Aorta (tissue), 5 donors: ENCODE measurements at places on chromosomes 1 and 21. TPM values are rescaled to one million over a fixed set of nuclear protein-coding genes. Genes with fewer than 3 reads are reported as not detected.

The ERO1B gene
- 9.6 TPM for total RNA-seq

The SPRR2E gene
- not detected for total RNA-seq

GRCh38 chr1:55413286-55413685 is 198.1 kb upstream of the USP24 start:
- no peaks in the 10 kb centered on the region for H3K4me1 ChIP-seq
- H3K36me3 ChIP-seq = no peaks in the 10 kb centered on the region
- H3K4me3 ChIP-seq = no peak overlapping the region
- no peaks in the 10 kb centered on the region for H3K27me3 ChIP-seq
- no peak overlapping the region for H3K27ac ChIP-seq

The PBX1 gene
- 61.8 TPM for total RNA-seq

The LRRC38 gene
- not detected for total RNA-seq

DNA sequence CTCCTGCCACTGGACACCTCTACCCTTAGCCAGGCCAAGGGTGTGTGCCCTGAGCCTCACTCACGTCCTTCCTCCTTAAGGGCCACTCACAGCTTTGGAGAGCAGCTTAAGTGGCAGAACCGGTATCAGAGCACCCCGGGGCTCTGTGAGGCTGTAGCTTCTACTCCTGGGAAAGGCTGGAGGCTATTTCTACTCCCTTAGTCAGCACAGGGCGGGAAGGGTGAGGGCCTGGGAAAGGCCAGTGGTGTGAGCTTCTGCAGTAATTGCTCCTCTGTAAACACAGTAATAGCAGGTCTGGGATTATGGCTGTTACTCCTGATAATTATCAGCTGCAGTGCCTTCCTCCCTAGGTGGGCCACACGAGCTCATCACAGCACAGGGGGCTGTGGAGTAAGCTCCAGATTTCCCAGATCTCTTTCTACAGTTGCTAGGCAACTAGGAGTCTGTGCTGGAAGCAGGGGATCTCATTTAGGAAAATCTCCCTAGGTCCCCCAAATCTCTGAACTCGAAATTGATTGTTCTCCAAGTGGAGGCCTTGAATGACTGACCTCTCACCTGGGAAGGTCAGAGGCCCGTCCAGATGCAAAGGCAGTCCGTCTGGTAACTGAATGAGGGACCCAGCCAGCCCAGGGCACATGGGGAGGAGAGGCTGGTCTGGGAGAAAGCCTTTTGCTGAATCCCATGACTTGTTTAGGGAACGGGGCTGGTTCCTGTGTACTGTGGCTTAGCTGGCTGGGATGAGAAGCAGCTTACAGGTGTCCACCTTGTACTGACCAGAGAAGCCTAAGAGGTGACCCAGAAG is 29.3 kb downstream of the IER5 start:
- no peaks in the 10 kb centered on the region for H3K36me3 ChIP-seq
- H3K4me1 ChIP-seq = peaks cover 3% of the 10 kb centered on the region
- H3K4me3 ChIP-seq = no peak overlapping the region
- no peaks in the 10 kb centered on the region for H3K27me3 ChIP-seq

DNA sequence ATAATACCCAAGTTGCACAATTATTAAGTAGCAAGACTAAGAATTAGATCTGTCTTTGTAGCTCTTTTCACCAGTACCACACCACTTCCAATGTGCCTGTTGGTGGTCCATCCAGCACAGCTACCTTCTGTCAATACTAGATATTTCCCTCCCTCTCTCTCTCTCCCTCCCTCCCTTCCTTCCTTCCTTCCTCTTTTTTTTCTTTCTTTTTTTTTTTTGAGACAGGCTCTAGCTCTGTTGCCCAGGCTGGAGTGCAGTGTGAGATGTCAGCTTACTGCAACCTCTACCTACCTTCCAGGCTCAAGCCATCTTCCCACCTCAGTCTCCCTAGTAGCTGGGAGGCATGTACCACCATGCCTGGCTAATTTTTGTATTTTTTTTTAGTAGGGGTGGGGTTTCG is 21.1 kb downstream of the KPNA6 start:
- H3K4me3 ChIP-seq = no peak overlapping the region
- no peaks in the 10 kb centered on the region for H3K36me3 ChIP-seq
- H3K27me3 ChIP-seq = no peaks in the 10 kb centered on the region
- H3K4me1 ChIP-seq = peaks cover 3% of the 10 kb centered on the region

GRCh38 chr1:30335389-30335996 is 387.9 kb downstream of the MATN1 start:
- no peaks in the 10 kb centered on the region for H3K27me3 ChIP-seq
- DNase-seq = peak; percentile 37
- no peaks in the 10 kb centered on the region for H3K36me3 ChIP-seq
- H3K27ac ChIP-seq = no peak overlapping the region
- H3K4me3 ChIP-seq = no peak overlapping the region
- no peaks in the 10 kb centered on the region for H3K4me1 ChIP-seq

- H3K27me3 ChIP-seq = no peaks in the 10 kb centered on the region
- H3K27ac ChIP-seq = no peak overlapping the region
- peaks cover 5% of the 10 kb centered on the region for H3K36me3 ChIP-seq
- no peaks in the 10 kb centered on the region for H3K4me1 ChIP-seq
Observed at GRCh38 chr1:19918057-19918456, 5.4 kb downstream of the PLA2G2E start.

DNA sequence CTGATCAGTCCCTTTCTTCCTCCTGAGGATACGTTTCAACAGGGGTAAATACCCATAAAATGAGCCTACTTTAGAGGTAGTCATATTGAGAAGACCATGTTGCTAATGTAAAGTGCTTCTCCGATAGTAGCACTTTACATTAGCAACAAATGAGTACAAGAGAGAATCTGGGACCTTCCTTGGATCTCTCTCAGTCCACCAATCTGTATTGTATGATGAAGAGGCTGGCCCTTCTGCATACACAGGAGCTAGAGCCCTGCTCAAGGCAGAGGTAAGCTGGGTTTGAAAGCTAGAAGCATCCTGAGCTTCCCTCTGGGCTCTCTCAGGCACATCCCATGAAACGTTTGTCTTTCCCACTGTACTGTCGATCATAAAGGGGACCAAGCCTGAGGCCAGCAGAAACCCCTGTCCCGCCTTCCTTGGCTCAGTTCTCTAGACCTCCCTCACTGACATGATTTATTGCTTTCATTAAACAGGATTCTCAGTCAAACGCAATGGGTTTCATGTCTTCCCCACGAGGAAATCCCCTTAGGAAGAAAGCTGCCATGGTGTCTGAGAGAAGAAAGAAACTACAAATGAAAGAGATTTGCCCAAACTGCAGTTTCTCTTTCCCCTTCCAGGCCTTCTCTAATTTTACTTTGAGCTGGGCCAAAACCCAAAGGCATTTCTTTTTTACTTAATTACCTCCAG is 62.8 kb upstream of the BCAR3 start:
- H3K4me3 ChIP-seq = no peak overlapping the region
- no peak for DNase-seq
- no peaks in the 10 kb centered on the region for H3K4me1 ChIP-seq

The HCRTR1 gene
- total RNA-seq = 0.42 TPM

The AMY1B gene
- not detected for total RNA-seq

GRCh38 chr1:109250454-109251276 is 1.3 kb downstream of the CELSR2 start:
- DNase-seq = peak; percentile 69
- H3K27ac ChIP-seq = no peak overlapping the region
- no peak overlapping the region for H3K4me3 ChIP-seq

DNA sequence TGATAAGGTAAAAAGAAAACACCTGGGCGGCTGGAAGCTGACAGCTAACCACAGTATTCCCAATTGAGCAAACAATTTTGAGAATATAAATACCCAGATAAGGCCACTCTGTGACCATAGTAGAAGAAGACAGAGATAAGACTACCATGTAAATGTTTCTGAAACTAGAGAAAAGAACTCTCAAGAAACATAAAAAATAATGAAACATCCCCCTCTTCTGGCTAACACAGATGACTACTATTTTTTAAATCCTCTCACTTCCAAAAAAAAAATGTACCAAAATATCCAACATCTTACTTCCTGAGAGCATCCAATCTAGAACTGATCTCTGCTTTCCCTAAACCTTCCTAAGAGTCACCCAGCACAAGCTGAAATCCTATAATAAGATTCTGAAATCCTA is 125.9 kb downstream of the HFM1 start:
- no peak overlapping the region for H3K4me3 ChIP-seq
- no peaks in the 10 kb centered on the region for H3K27me3 ChIP-seq
- H3K36me3 ChIP-seq = no peaks in the 10 kb centered on the region

DNA sequence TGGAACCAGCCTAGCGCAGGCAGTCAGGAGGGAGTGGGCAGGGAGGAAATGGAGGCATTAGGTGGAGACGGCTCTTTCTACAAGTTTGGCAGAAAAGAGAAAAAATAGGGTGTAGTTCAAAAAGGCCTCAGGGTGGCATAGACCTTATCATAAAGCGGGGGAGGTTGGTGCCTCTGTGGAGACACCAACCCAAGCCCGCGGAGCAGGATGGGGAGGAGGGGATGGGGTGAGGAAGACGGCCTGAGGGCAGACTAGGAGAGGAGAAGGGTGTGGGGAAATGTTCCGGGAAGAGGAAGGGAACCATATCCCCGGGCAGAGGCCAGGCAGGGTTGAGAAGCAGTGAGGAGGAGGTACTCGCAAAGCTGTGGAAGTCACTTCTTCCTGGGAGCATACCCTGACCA is 17.4 kb upstream of the SHE start:
- no peak overlapping the region for H3K4me3 ChIP-seq
- no peaks in the 10 kb centered on the region for H3K27me3 ChIP-seq
- no peak for DNase-seq

- H3K36me3 ChIP-seq = no peaks in the 10 kb centered on the region
- no peaks in the 10 kb centered on the region for H3K27me3 ChIP-seq
- H3K4me1 ChIP-seq = no peaks in the 10 kb centered on the region
- H3K27ac ChIP-seq = no peak overlapping the region
- no peak for DNase-seq
Observed at GRCh38 chr1:234517110-234517802, 38.3 kb upstream of the TARBP1 start.

The CFHR1 gene
- total RNA-seq = 1.7 TPM

DNA sequence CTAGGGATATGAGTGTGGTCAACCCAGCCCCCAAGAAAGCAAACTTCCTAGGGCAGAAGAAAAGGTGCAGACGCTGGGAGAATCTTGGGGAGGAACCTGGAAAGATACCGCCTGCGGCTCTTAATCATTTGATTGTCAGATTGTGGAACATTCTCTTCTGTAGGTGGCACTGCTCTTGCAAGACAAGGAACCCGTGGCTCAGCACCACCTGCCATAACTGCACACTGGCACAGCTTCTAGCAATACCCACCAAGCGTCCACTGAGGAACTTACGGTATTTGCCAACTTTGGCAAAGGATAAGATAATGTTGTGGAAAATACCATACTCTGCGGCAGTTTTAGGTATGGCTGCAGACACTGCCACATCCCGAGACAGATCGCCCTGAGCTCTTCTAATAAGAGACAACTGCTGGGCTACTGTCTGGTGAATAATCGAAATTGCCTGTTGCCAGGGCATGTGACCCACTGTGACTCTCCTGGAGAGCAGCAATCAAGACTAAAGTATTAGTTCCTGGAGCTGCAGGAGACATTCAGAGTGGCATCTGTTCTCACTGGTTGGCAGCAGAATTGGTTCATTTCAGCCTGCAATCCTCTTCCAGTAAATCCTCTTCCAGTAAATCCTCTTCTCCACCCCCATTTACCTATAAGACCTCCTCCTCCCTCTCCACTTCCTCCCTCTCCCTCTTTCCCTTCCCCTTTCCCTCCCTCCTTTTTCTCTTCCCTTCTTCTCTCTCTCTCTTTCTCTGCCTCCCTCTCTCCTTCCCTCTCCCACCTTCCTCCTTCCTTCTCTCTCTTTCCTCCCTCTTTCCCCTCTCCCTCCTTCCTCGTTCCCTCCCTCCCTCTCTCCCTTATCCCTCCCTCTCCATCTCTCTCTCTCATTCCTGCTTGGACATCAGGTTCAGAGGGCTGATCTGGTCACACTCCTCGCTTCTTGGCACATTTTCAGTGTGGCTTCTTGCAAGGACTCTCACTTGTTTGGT is 49.7 kb upstream of the B3GALT5 start:
- DNase-seq = no peak
- no peaks in the 10 kb centered on the region for H3K36me3 ChIP-seq
- no peak overlapping the region for H3K27ac ChIP-seq
- no peak overlapping the region for H3K4me3 ChIP-seq
- no peaks in the 10 kb centered on the region for H3K27me3 ChIP-seq

- no peak overlapping the region for H3K4me3 ChIP-seq
- no peaks in the 10 kb centered on the region for H3K27me3 ChIP-seq
- no peaks in the 10 kb centered on the region for H3K4me1 ChIP-seq
- DNase-seq = no peak
- peaks cover 10% of the 10 kb centered on the region for H3K36me3 ChIP-seq
Observed at GRCh38 chr1:39317111-39317510, 112.6 kb downstream of the MACF1 start.

The GPR37L1 gene
- 0.06 TPM for total RNA-seq

The PDC gene
- not detected for total RNA-seq

The TAL1 gene
- 6.0 TPM for total RNA-seq

DNA sequence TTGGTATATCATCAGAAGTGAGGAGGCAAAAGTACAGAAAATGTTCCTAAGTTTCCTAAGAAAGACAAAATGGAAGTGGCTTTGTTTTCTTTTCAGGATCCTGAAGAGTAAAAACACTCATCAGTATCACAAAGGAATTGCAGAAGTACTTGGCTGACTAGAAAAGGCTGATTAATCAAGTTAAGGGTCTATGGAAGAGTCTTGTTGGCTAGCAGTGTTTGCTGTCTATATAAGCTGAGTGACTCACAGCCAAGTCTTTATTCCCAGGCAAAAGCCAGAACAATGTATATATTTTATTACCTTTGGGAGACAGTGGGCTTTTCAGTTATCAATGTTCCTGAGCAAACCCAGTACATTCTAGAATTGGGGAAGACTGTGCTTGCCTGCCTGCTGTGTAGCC is 777.0 kb downstream of the PLA2G4A start:
- no peak overlapping the region for H3K4me3 ChIP-seq
- H3K36me3 ChIP-seq = no peaks in the 10 kb centered on the region
- DNase-seq = no peak

The BARHL2 gene
- total RNA-seq = not detected

GRCh38 chr1:81808760-81809159 is 8.0 kb downstream of the ADGRL2 start:
- no peaks in the 10 kb centered on the region for H3K36me3 ChIP-seq
- peaks cover 3% of the 10 kb centered on the region for H3K4me1 ChIP-seq
- peak overlapping the region; percentile 48 for H3K4me3 ChIP-seq
- no peak overlapping the region for H3K27ac ChIP-seq

DNA sequence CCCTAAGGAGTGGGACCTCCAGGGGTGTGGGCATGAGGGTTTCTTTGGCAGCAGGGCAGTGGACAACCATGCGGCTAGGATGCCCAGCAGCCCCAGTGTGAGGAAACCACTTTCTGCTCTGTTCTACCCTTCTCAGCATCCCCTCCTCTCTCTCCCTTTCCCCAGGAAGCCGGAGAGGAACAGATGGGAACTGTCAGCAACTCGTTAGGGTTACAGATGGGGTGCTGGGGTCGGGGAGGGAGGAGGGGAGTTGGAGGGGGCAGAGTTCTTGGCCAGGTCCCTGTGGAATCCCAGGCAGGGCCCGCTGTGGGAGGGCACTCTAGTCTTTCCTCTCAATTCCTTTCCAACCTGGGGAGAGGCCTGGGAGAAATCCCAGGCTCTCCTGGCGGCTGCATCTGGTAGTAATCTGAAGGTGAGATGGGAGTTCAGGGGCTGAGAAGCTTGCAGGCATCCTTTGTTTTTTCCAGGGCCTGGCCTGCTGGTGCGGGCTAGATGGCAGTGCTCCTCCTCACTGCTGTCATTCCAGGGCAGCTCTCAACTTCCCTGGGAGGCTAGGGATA is 93.9 kb upstream of the CSF3R start:
- H3K4me1 ChIP-seq = no peaks in the 10 kb centered on the region
- H3K36me3 ChIP-seq = no peaks in the 10 kb centered on the region
- H3K27me3 ChIP-seq = no peaks in the 10 kb centered on the region
- DNase-seq = peak; percentile 40
- no peak overlapping the region for H3K27ac ChIP-seq
